ENCODE measurements at places on chromosomes 1 and 21.

- DNase-seq: no peak
Measured at GRCh38 chr21:25179116-25179515, 428.2 kb downstream of the MRPL39 start.

DNA sequence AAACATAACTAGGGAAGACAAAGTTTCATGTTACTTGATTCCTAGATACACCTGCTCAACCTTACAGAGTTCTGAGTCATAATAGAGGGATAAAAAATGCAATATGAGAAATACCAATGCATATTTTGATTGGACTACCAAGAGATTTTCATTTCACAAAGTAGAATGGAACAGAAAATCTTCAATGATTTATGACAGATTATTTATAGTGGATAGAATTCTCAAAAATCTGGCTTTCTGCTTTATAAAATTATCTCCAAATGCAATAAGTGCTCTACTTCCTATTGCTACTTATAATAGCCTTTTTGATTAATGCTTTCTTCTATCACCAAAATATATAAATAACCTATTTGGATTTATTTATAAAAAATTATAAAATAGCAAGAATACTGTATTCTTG is 18.9 kb upstream of the ATP6V1G3 start:
- no peak for DNase-seq

GRCh38 chr1:232744847-232745246 is 60.4 kb upstream of the MAP10 start:
- DNase-seq: no peak

- peak; percentile 45 for DNase-seq
Measured at GRCh38 chr1:2556678-2557481, 709 bp downstream of the TNFRSF14 start.

GRCh38 chr1:47184090-47184821 is 5.6 kb downstream of the PDZK1IP1 start:
- no peak for DNase-seq

DNA sequence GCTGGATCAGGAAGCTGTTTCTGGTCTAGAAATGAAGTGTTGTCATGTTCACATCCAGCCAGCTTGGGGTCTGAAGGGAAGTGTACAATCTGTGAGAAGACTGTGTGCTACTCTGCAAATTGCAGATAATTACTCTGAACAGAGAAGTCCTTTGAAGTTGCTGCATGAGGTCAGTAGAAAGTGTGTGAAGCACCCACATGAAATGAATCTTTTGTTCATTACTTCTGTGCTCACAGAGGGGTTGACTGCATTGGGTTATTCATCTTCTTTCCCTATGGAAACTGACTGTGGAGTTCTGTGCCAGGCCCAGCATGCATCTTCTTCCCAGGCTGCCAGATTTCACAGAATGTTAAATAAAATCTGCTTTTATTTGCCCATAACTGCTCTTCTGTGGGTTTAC is 47.1 kb downstream of the CTH start:
- DNase-seq: no peak

DNA sequence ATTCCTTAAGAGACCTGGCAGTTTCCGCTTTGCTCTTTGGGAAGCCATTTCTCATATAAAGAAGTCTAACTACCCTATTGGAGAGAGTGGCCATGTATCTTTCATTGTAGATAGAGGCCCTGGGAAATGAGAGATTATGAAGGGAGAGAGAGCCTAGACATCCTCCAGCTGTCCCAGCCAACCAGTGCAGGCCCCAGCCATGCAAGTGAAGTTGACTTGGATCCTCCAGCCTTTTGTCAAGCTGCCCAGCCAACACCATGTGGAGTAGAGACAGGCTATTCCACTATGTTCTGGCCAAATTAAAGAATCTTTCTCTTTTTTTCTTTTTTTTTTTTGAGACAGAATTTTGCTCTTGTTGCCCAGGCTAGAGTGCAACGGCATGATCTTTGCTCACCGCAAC is 7.1 kb upstream of the ANP32E start:
- no peak for DNase-seq

GRCh38 chr1:207328004-207328403 is 6.5 kb downstream of the CD55 start:
- DNase-seq: no peak

- no peak for DNase-seq
Measured at GRCh38 chr1:238568735-238569134, 678.0 kb upstream of the ZP4 start.

GRCh38 chr1:246932366-246932700 is 585 bp upstream of the AHCTF1 start:
- DNase-seq: no peak

- no peak for DNase-seq
Measured at GRCh38 chr1:55423376-55423775, 208.2 kb upstream of the USP24 start.

- DNase-seq: no peak
Measured at GRCh38 chr1:116472431-116472961, 98.3 kb downstream of the CD58 start.

DNA sequence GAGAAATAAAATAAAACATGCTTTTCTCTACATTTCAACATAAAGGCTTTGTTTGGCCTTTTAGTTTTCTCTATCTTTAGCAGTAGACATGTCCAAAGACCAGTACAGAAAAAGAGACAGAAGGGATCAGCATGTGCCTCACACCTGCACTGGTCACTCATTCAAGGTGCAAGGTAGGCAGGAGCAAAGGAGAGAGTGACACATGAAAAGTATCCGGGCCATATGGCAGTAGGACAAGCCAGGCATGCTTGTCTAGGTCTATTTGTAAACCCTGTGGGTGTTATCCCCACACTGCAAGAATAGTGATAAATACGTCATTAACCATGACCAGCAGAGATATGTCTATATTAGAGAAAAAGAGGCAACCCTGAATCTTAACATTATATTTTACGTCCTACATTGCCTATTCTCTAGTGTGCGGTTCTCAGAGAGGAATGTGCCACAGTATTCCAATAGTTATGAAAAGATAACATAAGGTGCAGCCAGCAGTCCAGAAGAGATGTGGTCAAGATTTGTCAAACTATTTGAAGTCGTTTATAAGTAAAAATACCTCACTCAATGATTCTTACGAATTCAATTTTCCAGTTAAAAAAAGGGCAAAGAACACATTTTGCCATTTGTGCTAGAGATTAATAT is 32.1 kb downstream of the PRRX1 start:
- DNase-seq: no peak

DNA sequence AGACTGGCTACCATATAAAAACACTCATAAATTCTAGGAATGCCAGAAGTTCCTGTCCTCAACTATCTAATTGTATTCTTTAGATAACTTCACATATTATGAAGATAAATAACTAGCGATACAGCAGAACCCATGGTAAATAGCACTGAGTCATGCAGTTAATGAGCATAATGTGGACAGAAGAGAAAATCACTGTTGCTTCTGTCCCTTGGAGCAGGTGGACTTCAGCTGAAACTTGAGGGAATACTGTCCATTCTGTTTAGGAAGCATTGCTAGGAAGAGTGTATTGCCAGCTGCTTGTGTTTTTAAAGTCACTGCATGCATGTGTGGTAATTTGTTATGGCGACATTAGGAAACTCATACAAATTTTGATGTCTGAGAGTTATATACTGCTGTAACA is 854.4 kb downstream of the LTN1 start:
- no peak for DNase-seq

- no peak for DNase-seq
Measured at GRCh38 chr1:34113887-34114286, 51.1 kb downstream of the CSMD2 start.

GRCh38 chr1:209155546-209155945 is 428.0 kb upstream of the CAMK1G start:
- DNase-seq: no peak

DNA sequence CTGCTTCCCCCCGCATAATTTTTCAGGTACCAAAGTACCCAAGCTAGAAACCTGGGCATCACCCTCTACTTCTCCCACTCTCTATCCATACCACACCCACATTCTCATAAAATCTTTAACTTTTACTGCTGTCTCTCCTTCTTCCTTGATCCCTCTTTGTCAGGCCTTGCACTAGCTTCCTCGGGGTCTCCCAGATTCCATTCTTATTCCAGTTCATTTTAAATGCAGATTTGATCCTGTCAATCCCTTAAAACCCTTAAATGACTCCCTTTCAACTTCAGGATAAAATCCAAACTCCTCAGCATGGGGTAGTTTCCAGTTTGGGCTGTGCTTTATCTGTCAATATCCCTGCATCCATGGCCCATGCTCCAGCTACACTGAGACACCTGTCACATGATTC is 343.5 kb downstream of the PBX1 start:
- no peak for DNase-seq

DNA sequence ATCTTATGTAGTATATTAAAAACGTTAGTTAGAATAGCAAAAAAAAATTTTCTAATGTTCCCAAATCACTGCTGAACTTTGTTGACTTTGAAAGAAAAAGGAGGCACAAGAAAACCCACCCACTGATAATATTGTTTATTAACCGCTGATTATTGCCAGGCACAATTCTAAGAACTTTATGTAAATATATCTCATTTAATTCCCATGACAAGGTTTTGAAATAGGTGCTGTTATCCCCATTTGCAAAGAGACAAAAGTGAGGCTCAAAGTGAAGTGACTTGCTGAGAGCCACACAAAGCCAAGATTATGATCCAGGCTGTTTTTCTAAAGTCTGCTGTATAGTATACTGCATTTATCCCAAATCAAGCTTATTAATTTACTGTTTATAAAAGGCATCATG is 56.4 kb downstream of the SASS6 start:
- DNase-seq: no peak

- DNase-seq: no peak
Measured at GRCh38 chr1:183864611-183865010, 59.7 kb downstream of the RGL1 start.

DNA sequence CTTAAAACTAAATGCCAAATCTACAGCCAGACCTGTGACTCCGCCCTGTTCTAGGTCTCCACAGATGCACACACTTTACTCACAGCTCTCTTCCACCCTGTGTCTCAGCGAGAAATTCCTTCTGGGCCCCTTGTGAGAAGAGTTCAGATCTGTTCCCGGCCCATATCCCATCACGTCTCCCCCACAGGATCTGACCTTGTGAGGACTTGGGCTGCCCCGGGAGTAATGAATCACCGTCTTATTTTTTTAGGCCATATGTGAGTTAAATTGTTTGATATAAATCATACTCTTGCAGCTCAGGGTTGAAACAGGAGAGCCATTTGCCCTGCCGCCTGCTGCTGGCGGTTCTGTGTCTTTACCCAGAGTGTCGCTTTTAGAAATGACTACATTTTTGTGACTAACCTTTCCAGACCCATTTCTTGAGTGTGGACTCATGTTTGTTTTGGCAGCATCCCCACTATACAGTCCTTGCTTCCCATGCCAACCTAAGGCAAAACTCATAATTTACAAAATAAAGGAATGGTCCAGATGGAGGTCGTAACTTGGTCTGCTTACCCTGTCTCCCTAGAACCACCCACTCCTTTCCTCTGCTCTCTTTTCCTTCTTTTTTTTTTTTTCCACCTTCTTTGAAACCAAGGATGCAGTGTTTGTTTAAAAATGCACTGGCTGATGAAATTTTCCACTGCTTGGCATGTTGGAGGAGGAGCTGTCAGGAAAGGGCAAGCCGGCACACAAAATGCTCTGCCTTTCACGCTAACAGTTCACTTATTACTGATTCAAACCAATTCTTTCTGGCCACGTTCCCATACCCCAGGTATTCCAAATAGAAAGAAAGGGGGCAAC is 98.0 kb upstream of the C1orf105 start:
- no peak for DNase-seq

GRCh38 chr1:18230321-18230720 is 122.7 kb downstream of the IGSF21 start:
- no peak for DNase-seq

GRCh38 chr21:14550135-14550534 is 4.0 kb upstream of the SAMSN1 start:
- no peak for DNase-seq

DNA sequence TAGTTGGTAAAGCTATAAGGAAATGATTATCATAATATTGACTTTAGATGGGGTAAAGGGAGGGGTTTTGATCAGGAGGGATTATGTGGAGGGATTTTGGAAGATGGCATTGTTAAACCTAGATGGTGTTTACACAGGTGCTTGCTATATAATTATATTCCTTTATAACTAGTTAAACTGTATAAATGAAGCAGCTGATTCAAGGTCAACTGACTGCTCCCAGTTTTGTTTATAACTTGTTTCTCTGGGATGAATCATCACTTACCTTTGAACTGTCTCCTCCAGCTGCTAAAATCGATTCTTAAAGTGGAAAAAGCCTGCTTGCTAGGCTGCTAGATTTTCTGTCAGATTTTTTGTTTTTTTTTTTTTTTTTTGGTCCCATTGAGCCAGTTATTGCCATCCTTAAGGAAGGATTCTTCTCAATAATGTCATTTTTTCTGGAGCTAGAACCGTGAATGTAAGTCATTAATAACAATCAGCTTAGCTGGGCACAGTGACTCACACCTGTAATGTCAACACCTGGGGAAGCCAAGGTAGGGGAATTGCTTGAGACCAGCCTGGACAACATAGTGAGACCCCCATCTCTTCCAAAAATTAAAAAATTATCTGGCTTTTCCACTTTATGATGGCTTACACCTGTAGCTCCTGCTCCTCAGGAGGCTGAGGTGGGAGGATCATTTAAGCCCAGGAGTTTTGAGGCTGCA is 153.2 kb downstream of the PIK3R3 start:
- no peak for DNase-seq

GRCh38 chr21:43290421-43291346 is 121.9 kb downstream of the CRYAA start:
- no peak for DNase-seq

GRCh38 chr1:17525996-17526686 is 13.4 kb upstream of the ARHGEF10L start:
- no peak for DNase-seq

- DNase-seq: no peak
Measured at GRCh38 chr1:18631496-18632217, 1.0 kb downstream of the PAX7 start.

DNA sequence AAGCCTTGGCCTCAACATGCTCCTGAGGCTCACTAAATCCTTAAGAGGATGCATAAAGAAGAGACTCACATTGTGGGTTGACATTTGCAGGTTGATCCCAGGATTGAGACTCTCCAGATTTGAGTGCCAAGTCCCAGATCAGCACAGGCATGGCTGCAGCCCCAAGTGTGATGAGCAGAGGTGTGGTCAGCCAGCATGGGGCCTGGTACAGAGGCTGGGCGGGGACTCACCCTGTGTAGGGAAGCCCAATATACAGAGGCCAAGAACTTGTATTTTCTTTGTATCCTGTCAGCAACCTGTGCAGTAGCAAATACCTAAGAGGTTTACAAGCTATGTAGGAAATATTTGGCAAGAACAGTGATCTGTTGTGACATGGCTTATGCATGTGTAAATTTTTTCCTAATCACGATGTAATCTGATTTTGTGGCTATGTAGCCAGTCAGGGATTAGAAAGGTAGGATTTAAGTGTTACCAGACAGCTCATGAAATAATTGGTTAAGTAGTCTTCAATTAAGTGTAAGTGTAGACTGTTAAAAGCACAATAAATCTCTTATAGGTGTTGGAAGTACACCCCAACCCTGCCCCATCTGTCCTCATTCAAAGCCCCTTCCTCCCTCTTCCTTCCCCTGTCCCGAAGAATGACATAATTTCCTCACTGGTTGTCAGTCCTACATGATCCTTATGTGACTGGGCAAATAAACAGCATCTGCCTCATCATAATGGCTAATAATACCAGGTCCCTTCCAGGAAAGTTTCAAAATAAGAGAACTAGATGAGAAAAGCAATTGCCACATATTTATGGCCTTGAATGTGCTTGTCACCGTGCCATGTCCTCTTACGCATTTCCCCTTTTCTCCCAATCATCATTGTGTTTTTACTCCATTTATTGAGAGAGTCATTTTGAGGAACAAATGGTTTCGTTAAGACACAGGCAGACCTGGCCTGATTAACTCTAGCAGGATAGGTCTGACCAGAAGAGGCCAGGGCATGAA is 120.9 kb downstream of the HLX start:
- no peak for DNase-seq
